Uterus (tissue), 4 donors: ENCODE measurements at places on chromosomes 7 and 10.

GRCh38 chr10:132705943-132706342, 80.0 kb downstream of the NKX6-2 start:
- DNase-seq, result no peak

DNA sequence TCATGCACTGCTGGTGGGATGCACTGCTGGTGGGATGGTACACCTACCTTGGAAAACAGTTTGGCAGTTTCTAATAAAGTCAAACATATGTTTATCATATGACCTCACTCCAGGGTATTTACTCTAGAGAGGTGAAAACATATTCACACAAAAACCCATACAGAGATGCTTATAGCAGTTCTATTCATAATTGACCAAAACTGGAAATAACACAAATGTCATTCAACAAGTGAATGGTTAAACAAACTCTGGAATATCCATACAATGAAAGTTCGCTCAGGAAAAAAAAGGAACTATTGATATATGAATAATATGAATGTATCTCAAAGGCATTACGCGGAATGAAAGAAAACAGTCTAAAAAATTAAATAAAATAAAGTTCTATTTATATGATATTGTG, 19.5 kb downstream of the CCDC71L start:
- no peak for DNase-seq

- no peak for DNase-seq
These were observed 6.2 kb downstream of the CCDC6 start for GRCh38 chr10:59900048-59900727.

DNA sequence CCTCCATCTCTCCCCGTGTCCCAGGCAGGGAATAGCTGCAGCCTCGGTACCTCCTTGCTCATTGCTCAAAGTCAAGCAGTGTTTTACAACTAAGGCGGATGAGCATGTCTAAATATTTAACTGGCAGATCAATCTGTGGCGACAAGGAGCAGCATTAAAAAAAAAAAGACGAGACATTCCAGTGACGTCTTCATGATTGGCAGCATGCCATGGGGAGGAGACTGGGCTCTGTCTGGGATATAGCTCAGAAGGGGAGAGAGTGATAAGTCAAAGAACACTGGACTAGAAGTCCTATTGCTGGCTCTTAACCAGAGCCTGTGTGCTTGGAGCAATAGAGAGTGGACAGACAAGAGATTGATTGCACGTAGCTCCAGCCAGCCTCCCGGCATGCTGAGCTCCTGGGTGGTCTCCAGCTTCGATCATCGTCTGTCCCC, 287.5 kb upstream of the PODXL start:
- DNase-seq, result no peak

- no peak for DNase-seq
These were observed 154.7 kb upstream of the DGKB start for GRCh38 chr7:15057272-15057671.

DNA sequence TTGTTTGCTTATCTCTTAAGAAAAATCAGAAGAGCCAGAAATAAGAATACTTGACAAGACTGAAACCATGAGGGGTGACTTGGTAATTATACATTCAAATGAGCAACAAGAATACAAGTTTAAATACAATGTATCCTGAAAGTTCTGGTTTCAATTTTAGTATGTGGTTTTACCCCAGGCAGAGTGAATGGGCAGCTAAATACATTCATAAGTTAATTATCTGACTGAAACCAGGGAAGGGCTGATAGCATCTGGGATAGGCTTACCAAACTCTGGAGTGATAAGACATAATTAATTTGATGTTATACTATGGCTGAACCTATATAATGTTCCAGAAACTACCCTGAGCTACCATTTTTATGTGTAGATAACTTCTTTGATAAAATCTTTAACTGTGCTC, 252.2 kb upstream of the PLXNA4 start:
- DNase-seq, result no peak

DNA sequence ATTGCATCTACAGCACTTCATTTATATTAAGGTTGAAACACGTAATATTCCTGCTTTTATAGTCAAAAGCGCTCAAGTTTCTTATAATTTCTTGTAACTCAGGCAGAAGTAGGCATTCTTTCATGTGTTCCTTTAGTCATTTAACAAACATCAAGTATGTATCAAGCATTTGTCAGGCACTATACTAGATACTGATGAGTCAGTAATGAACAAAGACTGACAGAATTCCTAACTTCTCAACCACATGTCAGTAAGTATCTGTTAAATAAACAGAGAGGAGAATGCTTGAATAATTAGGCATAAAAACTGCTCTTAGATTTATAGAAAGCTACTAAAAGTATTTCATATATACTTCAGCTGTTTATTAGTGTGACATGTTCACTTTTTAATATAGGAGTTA, 9.9 kb downstream of the CRPPA start:
- DNase-seq, result no peak

- no peak for DNase-seq
These were observed 83.5 kb upstream of the FZD1 start for GRCh38 chr7:91180746-91181145.

DNA sequence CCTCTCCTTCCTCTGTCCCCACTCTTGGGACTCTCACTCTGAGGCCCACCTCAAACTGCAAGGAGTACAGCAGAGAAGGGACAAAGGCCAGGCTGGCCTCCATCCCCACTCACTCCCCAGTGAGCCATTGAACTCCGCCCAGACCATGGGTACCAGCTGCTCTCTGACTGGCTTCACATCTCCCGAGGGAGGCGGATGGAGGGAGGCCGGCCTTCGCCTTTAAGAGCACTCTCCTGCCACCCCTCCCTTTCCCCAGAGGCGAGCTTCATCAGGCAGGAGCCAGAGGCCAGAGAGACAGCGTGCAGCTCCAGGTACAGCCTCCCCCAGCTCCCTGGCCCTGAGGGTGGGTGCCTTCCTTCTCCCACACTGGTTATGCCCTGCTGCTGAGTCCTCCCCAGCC, 1.8 kb upstream of the LDB3 start:
- no peak for DNase-seq

DNA sequence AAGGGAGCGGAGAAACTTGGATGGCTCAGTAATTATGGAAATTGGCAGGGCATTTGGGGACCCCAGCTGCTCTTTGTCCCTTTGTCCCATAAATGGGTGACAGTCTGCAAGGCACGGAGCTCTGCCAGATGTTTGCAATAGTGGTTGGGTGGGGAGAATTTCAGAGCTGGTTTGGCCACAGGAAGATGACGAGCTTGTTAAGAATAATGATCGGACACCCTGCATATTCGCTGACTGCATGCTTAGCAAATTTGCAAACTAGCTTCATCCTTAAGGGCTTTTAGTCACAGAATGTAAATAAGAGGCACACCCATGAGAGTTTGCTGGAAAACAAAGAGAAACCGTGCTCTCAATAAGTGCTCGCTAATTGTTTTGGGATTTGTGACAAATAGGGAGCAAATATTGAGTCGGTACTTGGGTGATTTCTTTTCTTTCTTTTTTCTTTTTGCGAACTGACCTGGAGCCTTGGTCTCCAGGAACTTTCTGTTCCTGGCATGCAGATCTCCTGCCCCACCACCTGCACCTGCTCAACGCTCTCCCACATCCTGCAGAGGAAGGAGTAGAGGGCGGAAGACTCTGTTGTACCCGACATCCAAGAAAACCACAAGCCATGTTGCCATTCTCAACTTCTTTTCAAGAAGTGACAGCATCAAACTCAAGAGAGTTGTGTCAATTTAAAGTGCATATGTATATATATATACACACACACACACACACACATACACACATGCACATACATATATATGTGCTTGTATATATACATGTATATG, 238.9 kb downstream of the CAMK1D start:
- no peak for DNase-seq

DNA sequence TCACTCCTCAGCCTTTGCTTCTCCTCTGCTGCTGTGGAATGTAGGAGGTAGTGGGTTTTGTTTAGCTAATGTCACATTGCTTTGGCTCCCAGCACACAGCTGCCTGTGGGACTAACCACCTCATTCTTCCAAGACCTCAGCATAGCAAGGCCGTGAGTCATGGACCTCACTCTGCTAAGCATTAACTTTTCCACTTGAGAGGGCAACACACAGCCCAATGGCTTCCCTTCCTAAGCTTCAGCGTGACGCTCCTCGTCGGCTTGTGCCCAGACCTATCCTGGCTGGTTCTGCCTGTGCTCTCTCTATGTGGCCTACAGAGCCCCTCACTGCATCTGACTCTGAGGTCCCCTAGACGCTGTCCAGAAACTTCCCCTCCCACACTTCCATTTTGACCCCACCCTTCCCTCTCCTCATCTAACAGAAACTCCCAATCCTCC, 23.3 kb downstream of the MYOF start:
- peak; percentile 90 for DNase-seq

DNA sequence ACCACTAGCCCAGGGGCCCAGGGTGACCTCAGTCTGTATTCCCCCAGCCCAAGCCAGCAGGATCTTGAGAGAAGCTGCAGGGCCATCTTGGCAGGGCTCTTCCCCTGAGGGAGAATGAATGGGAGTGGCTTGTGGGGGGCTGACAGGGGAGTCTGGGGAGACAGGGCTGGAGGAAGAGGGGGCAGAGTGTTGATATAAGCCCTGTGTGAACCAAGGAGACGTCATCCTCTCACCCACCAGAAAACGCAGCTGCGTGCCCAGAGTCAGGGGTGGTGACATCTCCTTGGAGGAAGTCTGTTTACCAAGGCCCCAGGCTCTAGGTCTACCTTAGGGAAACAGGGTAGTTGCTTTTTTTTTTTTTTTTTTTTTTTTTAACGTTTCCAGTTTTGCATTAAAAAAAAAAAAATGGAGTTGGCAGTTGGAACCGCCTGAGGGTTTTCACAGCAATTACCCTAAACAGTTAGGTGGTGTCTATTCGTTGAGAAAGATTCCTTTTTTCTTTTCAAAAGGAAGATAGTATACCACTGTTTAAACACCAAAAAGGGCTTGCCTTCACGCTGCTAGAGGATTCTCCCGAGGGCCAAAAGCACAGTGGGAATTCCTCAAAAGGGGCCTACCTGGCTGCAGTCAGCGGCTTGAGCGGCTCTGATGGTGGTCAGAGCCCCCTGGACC, 113.8 kb downstream of the PRPF18 start:
- DNase-seq, result no peak

DNA sequence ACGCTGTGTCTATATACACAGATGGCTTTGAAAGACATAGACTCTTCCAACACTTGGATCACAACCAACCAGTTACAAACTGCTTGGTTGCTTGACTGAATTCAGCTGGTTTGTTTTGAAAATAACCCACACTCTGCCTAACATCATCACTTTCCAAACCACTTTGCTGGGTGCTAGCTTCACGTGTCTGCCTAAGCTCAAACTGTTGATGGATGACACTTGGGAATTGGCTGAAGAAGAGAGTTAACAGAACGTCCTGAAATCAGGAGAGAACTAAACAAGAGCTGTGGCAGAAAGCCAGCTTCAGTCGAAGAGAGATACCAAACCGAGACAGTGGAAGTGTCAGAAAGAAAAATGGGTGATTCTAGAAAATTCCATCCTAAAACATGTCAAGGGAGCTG, 420.8 kb upstream of the AUTS2 start:
- DNase-seq, result peak; percentile 78

- DNase-seq, result no peak
These were observed 52.1 kb downstream of the SH2D4B start for GRCh38 chr10:80589726-80590373.

- DNase-seq, result no peak
These were observed 43.3 kb downstream of the NRP1 start for GRCh38 chr10:33291053-33291592.

GRCh38 chr7:65477326-65477725, 103.7 kb downstream of the ZNF92 start:
- DNase-seq, result no peak

DNA sequence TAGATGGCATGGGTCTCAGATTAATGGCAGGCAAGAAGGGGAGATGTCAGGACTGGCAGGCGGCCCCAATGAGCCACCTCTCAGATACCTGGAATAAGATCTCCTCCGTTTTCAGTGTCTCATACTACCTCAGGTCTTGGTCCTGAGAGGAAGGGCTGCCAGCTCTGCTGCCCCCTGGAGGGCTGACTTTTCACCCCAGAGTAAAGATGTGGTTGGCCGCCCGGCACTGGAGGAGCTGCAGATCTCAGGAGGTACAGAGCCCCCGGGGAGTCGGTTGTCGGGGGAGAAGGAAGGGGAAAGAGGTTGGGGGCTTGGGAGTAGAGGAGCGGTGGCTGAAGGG, 642 bp upstream of the COL13A1 start:
- DNase-seq, result no peak
